ENCODE measurements at places on chromosomes 5 and 9.

DNA sequence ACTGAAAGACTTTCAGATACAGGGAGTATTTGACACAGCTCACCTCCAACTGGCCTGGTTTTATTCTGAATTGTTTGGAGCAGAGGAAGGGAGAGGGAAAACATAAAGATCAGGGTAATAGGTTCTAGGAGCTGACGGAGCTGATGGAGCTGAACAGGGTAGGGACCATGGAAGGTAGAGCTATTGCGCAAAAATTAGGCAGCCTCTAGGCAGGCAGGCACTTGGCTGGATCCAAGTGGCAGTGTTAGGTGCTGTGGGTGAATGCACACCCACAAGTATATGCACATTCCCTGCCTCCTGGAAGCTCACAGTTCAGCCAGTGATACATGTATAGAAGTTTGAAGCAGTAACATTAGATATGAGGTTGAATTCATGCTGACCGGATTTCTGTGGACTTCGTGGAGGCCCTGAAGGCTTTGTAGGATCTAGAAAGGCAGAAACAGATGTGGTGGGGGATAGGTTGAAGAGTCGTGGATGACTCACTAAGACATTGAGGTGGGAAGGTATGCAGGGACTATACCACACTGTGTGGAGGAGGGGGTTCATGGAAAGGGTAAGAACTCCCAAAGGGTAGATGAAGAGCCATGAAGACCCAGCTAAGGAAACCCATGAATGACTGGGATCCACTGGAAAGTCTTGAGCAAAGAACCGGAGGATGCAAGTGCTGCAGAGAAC, 50.8 kb downstream of the WWC1 start:
- no peak for DNase-seq

GRCh38 chr5:172395483-172395882, 58.8 kb downstream of the SH3PXD2B start:
- no peak for DNase-seq

DNA sequence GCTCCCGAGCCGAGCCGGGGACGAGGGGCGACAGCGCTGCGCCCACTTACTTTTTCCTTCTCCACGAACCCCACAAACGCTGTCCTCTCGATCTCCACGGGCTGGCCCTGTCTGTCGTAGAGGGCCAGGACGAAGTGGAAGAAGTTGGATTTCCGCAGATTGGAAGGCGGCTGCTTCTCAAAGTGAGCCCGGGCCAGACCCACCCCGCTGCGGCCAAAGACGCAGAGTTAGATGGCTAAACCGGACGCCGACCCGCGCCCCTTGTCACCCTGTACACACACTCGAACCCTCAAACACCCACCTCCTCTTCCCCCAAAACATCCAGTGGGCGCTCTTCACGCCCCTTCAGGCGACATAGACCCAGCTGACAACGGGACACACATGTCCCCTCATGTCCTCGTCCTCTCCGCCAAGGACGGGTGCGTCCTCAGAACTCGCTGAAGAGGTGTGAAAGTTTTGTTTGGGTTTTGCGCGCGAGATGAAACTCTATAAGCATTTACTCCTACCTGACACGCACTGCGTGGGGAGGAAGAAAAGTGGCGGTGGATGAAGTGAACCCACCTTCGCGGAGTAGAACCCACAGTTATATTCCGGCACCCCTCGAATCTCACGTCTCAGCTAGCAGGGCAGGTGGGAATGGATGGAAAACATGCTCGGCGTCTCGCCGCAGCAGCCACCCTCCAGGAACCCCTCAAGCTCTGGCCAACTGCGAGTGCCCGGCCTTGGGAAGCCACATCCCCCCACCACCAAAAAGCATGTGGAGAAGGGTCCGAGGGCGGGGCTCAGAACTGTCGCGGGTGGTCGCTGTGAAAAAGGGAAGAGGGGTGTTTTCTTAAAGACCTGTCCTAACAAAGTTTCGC, 2.6 kb downstream of the EBF1 start:
- DNase-seq, result no peak

- DNase-seq, result no peak
These were observed 44.4 kb upstream of the GPR21 start for GRCh38 chr9:122988920-122989621.

DNA sequence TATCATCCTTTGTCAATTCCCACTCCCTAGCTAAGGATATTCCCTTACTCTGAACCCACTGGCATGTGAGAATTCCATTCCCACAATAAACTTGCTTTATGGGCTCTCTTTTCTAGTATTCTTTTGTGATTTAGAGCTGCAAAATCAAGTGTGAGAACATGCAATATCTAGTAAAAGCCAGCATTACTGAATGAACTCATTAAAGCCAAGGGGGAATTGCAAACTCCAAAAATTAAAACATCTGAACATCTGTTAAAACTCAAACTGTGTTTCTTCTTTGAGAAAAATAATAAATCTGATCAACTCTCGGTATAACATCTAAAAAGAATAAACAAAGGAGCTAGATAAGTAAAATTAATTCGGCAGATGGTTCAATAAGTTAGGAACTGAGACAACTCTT, 53.1 kb upstream of the MPDZ start:
- no peak for DNase-seq

DNA sequence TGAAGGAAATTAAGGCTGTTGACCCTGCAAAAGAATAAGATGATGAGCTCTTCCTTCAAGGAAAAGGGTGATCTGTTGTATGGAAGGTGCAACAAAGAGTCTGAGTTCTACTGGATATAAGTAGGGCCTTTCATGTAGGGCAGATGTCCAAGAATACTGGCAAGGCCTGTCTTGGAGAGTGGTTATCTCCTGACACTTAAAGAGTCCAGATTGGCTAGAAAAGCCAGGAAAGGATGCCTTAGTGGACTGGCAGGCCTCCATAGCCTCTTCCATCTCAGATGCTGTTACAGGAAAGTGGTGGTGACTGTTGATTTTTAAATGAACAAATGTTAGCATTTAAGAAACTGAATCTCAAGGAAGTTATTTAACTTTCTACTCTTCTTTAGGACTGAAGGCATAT, 396.2 kb downstream of the RAB3C start:
- DNase-seq, result no peak

Data from head of caudate nucleus (tissue), 42 donors.